ENCODE measurements at places on chromosomes 4 and X.
A peak's percentile ranks its signal among the peaks of the same experiment; 100 is the strongest.

DNA sequence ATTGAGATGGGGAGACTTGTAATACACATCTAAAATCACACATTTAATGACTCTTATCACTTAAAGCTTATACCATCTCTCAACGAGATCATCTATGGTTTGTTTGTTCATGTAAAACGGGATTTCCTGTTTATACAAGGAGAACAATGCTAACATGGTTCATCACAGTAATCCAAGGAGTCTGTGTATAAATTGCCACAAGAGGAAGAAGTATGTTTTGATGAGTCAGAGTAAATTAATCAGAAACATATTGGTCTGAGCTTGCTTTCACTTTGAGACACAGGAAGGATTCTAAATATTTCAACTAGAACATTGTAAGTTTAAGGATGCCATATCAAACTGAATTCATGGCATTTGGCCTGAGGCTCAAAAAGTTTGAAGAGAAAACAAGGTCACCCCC is 594.1 kb downstream of the GLUD2 start:
- DNase-seq: peak; percentile 64

DNA sequence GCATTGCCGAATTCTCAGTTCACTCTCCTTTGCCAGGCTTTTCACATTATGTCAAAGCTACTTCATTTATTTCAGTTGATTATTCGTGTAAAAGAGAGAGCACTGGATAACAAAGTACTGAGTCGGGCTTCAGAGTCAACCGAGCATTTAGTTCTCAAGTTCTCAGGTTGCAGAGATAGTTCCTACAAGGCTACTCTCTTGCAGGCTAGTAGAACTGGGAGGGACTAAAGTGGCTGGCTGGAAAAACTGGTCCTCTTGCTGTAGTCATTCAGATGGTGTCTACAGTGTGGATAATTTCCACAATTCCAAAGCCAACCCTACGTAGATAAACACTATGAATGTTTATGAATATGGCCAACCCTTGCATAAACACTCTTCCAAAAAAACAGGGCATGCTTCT is 4.6 kb upstream of the CCNG2 start:
- no peak for DNase-seq

DNA sequence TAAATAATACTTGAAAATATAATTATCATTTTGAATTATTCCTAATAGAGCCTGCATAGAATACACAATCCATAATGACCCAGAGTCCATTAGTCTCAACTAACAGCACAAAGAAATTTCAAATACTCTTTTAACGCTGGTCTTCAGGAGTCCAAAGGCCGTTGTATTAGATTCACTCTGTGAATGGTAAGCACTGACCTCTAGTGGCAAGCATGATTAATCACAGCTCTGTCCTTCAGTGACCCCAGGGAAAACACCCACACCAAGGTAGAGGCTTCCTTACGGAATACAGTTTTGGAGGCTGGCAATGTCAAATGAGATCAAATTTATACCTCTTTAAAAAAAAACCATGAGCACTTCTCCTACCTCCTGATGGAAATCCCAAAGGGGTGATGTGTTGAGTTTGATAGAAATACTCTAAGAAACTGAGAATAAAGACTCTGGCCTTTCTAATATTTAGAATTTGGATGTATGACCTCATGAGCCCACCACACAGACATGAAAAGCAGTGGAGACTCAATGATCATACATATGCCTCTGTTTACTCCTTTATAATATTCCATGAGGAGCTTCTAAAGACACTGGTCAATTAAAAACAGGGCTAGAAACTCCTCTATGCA is 147.2 kb upstream of the DKK2 start:
- DNase-seq: peak; percentile 34

DNA sequence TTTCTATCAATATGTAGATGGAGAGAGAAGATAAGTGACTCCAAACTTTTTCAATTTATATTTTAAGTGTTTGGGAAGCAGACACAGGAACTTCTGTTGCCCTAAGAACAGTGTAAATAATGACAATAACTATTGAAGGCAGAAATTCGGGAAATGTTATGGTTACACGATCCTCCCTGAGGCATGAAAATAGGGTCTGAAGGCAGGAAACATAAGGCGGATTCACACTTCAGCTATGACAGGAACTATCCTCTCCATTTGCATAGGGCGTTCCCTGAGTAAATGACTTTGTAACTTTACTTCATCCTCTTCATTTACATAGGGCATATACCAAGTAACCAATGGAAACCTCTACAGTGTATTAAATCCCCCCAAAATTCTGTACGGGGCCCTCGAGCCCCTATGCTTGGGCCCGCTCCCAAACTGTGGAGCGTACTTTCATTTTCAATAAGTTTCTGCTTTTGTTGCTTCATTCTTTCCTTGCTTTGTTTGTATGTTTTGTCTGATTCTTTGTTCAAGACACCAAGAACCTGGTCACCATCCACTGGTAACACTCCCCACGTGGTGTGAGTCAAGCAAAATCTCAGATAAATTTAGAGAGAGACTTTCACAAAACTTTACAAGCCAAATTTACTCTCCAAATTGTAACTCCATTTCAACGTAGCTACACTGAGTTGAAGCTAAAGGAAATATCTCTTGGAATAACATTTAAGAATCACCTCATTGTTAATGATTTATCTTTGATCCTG is 2504.3 kb downstream of the ARAP2 start:
- no peak for DNase-seq

GRCh38 chr4:151484396-151485102 is 75.6 kb downstream of the FHIP1A start:
- DNase-seq: peak; percentile 86

DNA sequence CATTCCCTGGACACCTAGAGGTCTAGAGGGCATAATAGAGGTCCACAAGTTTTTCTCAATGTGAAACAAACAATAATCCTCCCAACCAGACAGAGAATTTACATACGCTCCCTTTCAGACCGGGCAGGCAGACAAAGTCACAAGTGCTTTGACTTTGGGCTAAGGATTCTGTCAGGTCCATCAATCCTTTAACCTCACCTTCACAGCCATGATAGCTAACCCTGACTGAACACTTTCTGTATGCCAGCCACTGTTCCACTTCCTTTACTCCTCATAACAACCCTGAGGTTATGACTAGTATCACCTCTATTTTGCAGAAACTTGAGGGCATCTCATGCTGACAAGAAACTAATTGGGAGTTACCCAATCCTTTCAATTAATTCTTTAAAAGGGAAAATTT is 118.8 kb upstream of the AFF2 start:
- no peak for DNase-seq

DNA sequence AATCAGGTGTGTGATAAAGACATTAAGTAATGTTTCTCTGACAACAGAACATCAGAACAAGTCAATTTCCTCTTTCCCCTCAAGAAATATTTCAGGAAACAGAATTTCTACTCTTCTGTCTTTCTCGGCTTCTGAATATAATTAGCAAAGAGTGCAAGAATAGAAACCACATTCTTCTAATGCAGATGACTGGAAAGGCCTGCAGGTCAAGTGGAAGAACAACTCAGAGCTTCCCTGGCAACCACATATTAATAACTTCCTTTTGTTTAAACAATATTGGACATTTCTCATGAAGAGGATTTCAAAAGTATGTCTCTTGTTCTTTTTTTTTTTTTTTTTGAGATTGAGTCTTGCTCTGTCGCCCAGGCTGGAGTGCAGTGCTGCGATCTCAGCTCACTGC is 225.5 kb downstream of the PARM1 start:
- DNase-seq: no peak

DNA sequence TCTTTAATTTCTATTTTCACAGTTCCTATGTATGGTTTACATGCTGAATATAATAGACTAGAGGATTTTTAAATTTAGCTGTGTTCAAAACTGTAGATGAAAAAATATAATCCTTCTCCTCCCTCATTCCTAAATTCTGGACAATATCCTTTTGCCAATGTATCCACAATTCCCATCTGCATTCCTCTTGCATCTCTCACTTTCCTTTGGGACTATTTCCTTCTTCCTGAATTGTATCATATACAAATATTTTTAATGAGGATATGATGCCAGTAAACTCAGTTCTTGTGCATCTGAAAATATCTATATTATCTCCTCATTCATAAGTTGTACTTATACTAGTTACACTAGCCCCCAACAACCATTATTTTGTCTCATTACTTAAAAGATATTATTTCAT is 46.7 kb downstream of the DDX60L start:
- DNase-seq: no peak

GRCh38 chr4:26386386-26386785 is 65.6 kb downstream of the RBPJ start:
- DNase-seq: no peak

GRCh38 chr4:107546638-107547037 is 173.4 kb downstream of the PAPSS1 start:
- DNase-seq: no peak

GRCh38 chr4:6999172-7000086 is 43.7 kb upstream of the TADA2B start:
- no peak for DNase-seq

DNA sequence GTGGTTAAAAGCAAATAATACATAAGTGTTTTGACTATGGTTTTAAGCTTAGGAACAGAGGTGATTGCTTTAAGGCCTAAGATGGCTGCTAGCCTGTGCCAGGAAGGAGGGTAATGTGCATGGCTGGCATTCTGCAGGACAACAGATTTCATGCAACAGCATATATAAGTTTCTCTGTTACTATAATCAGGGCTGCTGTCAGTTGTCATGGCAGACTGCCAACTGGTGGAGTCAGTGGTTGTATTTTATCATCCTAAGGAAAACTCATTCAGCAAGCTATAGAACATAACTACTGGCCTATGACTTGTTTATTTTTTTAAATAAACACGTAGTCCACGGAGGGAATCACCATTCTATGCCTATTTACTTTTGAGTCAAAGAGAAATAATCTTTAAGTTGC is 77.7 kb upstream of the DCAF8L1 start:
- DNase-seq: no peak

- DNase-seq: no peak
Observed at GRCh38 chrX:42414057-42414456, 363.9 kb downstream of the PPP1R2C start.

DNA sequence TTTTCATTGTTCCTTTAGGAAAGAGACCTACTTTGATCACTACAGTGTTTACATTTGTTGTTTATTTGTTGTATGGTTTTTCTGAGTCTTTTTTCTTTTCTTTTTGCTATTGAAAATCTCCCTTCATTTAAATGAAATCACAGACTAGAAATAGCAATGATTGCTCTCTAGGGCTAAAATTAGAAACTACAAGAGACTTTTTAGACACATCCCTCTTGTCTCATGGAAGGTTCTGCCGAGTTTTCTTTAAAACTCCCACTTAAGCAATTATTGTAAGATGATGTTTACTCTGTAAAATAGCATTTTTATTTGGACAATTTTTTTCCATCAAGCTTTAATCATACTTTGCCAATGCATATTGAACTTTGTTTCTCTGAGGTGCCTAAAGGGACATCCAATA is 136.6 kb downstream of the PALLD start:
- DNase-seq: no peak

DNA sequence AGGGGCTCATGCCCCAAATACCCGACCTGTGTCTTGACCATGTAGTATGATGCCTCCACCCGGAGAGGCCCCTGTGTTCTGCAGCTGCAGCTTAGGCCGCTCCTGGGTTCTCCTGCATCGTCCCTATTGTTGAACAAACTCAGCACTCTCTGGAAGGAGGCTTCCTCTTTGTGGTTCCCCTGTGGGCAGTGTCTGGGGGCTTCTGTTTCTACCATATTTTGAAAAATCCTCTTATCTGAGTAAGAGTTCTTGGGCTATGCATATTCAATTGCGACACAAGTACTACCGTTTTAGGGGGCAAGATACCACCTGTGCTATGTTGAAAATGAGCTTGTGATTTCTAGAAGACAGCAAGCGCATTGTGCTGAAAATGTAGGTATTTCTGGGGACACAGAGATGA is 276.6 kb downstream of the DHRSX start:
- no peak for DNase-seq

DNA sequence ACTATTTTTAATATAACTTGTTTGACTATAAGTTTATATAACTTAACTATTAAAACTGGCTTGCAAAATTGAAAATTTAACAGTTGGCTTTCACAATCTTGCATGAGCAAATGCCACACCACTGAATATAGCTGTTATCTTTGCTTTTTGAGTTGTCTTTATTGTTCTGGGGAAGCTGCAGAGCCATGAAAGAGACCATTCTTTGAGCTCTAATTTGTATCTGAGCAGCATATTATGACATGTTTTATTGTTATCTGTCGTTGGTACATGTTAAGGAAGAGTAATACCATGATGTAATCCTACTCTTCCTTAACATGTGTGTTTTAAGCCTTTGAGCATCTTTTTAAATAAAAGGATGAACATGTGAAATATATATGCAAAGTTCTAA is 97.1 kb upstream of the ANK2 start:
- DNase-seq: no peak

DNA sequence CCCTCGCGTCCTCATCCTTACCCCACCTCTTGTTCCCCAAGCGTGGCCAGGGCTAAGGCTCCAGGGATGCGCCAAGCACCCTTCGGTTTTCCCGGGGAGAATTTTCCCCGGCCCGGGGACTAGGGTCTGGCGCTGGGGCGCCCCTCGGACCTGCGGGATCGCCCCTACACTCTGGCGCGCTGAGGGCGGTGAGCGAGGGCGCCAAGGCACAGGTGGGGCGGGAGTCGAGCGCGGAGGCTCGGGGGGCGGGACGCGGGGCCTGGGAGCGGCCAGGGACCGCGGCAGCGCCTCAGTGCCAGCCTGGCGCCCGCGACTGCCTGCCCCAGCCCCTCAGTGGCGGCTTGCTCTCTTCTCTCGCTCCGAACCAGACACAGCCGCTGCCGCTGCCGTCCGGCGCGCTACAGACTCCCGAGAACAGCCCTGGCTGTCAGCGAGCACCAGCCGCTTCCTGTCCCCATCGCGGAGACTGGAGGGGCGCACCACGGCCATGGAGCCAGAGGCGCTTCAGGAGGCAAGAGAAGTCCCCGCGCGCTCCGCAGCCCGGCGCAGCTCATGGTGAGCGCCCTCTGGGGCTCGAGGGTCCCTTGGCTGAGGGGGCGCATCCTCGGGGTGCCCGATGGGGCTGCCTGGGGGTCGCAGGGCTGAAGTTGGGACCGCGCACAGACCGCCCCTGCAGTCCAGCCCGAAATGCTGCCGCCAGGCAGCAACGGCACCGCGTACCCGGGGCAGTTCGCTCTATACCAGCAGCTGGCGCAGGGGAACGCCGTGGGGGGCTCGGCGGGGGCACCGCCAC is at the start of gene DRD5:
TSS of gene DRD5 (plus strand) at position 292 of the 793 bp plus-strand sequence. CDS start at position 688, 396 bp downstream.
- no peak for DNase-seq

DNA sequence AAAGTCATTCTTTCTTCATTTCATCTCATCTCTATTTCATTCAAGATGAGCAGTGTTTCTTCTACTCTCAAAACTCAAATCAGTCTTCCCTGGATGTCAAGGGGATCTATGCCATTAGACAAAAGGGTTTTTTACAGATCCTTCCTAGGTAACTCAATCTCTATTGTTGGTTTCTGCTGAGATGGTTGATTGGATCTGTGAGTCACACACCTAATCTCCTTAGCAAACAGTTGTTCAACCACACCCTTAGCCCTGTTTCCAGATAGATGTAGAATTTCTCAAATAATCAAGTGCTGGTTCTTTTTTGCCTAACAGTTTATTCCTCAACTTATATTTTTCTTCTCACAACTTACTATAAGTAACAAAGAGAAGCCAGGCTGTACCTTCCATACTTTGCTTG is 200.5 kb downstream of the KDR start:
- no peak for DNase-seq

All from fibroblast of skin of left quadriceps (primary cell).